T-cell (primary cell): ENCODE measurements at places on chromosomes 6 and 20. TPM values are rescaled to one million over a fixed set of nuclear protein-coding genes. Genes with fewer than 3 reads are reported as not detected.
A peak's percentile ranks its signal among the peaks of the same experiment; 100 is the strongest.

- peaks cover 22% of the 10 kb centered on the region for H3K4me1 ChIP-seq
- no peaks in the 10 kb centered on the region for H3K36me3 ChIP-seq
- H3K4me3 ChIP-seq, result peak overlapping the region; percentile 2
- H3K27ac ChIP-seq, result peak overlapping the region; percentile 81
- peak; percentile 37 for DNase-seq
Observed at GRCh38 chr6:137389150-137389704, 105.0 kb downstream of the OLIG3 start.

LPIN3 gene
- total RNA-seq, result 0.67 TPM

DNA sequence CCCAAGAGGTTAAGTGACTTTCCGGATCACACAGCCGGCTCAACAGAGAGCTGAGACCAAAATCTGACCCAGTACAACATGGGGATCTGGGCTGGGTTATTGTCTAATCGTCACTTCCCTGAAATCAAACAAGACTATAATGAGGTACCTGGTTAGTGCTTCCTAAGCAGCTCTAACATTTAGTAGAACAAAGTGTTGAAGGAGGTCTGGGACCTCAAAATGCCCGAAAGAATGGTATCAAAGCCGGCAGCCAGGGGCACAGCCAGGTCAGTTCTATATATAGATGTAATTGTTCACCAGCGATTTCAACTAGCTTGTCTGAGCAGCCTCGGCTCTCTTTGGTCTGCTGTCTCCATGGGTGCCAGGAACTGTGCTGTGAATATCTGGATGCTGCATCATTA lies 245.5 kb upstream of the ECI2 start:
- no peaks in the 10 kb centered on the region for H3K36me3 ChIP-seq
- H3K4me1 ChIP-seq, result no peaks in the 10 kb centered on the region
- H3K4me3 ChIP-seq, result no peak overlapping the region
- no peaks in the 10 kb centered on the region for H3K27me3 ChIP-seq
- no peak for DNase-seq
- no peak overlapping the region for H3K27ac ChIP-seq

TBC1D32 gene
- 10.3 TPM for total RNA-seq

FHL5 gene
- total RNA-seq, result not detected

DNA sequence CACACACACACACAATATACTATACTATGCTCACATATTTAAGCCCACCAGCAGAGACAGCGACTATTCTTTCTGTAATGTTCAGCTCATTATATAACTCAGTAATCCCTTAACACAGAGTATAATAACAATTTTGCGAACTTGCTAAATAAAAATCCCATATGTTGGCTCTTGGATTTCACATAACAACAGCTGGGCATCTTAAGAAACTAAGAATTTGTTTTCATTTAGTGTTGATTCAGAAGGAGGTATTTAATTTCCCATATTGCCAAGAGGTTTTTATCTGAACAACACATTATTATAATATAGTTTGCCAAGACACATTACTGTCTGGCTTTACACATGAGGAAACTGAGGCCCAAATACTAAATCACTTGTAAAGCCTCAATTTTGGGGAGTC lies 7.4 kb downstream of the ECT2L start:
- no peak overlapping the region for H3K27ac ChIP-seq
- no peak for DNase-seq
- no peaks in the 10 kb centered on the region for H3K4me1 ChIP-seq
- H3K36me3 ChIP-seq, result no peaks in the 10 kb centered on the region
- no peak overlapping the region for H3K4me3 ChIP-seq

GRCh38 chr20:52290569-52290968 lies 99.0 kb upstream of the ZFP64 start:
- no peaks in the 10 kb centered on the region for H3K4me1 ChIP-seq
- H3K27me3 ChIP-seq, result peaks cover 2% of the 10 kb centered on the region
- DNase-seq, result no peak
- no peak overlapping the region for H3K4me3 ChIP-seq

XPO5 gene
- total RNA-seq, result 49.9 TPM

DNA sequence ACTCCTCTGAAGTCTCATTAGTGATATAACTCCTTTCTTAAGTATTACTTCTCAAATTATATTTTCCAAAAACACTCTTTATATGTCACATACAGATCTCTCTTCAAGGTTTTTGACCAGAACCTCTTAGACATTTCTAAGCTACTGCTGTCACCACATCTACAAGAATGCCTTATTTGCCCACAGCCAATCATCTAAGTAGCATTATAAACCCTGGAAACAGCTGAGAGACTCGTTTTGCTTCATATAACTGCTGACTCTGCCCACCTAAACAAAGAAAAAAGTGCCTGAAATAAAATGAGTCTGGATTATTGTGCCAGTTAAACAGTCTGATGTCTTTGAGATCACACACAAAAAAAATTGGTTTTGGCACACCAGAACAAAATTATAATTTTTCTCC lies 165.9 kb downstream of the COL9A1 start:
- no peaks in the 10 kb centered on the region for H3K4me1 ChIP-seq
- no peak overlapping the region for H3K4me3 ChIP-seq
- H3K27me3 ChIP-seq, result no peaks in the 10 kb centered on the region
- H3K36me3 ChIP-seq, result no peaks in the 10 kb centered on the region

HAO1 gene
- not detected for total RNA-seq

FRK gene
- total RNA-seq, result 0.02 TPM

- no peaks in the 10 kb centered on the region for H3K27me3 ChIP-seq
- no peak for DNase-seq
- no peaks in the 10 kb centered on the region for H3K4me1 ChIP-seq
- H3K4me3 ChIP-seq, result no peak overlapping the region
- H3K27ac ChIP-seq, result no peak overlapping the region
Observed at GRCh38 chr6:124434421-124434820, 527.8 kb upstream of the RNF217 start.

DNA sequence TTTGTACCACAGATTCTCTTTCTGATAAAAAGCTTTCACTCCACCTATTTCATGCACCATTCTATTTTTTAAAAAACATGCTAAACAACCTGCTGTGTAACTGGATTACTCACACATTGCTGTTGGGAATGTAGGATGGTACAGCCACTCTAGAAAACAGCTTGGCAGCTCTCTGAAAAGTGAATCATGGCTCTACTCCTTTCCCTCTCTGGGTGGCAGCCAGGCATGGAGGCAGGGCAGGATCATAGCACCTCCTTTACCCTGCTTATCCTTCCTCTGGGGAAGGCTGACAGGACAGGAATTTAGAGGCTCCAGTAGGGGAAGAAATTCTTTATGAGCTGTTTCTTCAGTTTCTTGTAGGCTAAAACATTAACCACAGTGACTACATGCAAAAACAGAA lies 6.7 kb upstream of the VNN2 start:
- no peaks in the 10 kb centered on the region for H3K36me3 ChIP-seq
- peaks cover 12% of the 10 kb centered on the region for H3K4me1 ChIP-seq
- H3K27me3 ChIP-seq, result no peaks in the 10 kb centered on the region
- no peak overlapping the region for H3K27ac ChIP-seq

DNA sequence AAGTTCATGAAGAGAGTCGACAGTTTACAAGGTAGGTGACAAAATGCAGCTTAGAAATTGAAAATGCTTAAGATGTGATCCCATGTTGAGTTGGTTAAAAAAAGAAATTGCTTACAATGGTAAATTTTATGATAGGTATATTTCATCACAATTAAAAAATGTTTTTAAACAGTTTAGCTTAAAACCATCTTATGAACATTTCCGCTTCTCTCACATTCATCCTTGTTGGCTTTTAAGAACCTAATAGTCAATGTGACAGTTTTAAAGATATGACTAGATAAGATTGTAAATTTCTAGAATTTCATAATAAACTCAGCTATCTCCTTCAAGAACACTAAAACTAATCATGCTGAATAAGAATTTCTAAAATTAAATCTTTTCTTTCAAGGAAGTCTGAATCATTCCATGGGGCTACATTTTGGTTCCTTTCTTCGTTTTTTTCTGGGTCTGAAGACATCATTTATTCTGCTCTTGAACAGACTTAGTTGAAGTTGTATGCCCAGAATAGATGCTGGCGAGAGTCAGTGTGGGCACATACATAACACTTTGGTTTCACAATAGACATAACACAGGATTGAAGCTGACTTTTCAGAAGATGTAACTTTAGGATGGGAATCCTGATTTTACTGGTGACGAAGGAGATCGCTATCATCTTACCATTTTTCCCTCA lies 35.9 kb upstream of the LTV1 start:
- no peak overlapping the region for H3K4me3 ChIP-seq
- no peaks in the 10 kb centered on the region for H3K36me3 ChIP-seq
- H3K4me1 ChIP-seq, result no peaks in the 10 kb centered on the region
- H3K27ac ChIP-seq, result no peak overlapping the region
- DNase-seq, result no peak

- H3K27me3 ChIP-seq, result peaks cover 13% of the 10 kb centered on the region
- DNase-seq, result no peak
- no peak overlapping the region for H3K27ac ChIP-seq
- no peaks in the 10 kb centered on the region for H3K4me1 ChIP-seq
- H3K36me3 ChIP-seq, result no peaks in the 10 kb centered on the region
Observed at GRCh38 chr20:57544838-57545564, 15.9 kb upstream of the PCK1 start.

DNA sequence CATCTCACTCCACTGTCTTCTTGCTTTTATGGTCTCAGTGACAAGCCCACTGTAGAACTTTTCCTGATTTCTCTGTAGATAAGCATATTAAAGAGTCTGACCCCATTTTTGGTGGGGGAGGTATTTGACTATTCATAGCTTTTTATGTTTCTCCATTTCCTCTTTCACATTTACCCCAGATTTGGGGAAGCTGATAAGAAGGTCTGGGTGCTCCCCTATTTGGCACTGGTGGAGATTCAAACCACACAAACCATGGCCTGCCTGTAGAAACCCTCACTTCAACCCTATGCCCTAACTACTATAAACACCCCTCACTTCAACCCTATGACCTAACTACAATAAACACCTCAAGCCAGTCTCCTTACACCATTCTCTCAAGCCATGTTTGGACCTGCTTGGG lies 196.2 kb upstream of the SYNDIG1 start:
- H3K27ac ChIP-seq, result no peak overlapping the region
- no peaks in the 10 kb centered on the region for H3K4me1 ChIP-seq
- no peaks in the 10 kb centered on the region for H3K36me3 ChIP-seq
- H3K27me3 ChIP-seq, result no peaks in the 10 kb centered on the region
- no peak for DNase-seq

DNA sequence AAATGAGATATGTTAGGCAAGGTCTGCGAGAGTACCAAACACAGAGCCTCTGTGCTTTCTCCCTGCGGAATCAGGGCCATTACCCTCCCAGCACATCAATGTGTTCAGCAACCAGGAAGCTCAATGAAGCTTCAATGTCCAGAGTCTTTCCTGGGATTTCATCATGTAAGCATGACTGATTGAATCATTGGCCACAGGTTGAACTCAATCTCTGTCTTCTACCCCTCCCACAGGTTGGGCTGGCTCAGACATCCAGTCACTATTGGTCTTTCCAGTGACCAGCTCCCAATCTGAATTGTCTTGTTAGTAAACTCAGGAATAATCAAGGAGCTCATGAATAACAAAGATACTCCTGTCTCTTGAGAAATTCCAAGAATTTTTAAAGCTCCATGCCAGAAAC lies 2.7 kb upstream of the DTD1 start:
- no peak for DNase-seq
- no peak overlapping the region for H3K4me3 ChIP-seq
- H3K36me3 ChIP-seq, result no peaks in the 10 kb centered on the region

TMEM217 gene
- 0.58 TPM for total RNA-seq

DNA sequence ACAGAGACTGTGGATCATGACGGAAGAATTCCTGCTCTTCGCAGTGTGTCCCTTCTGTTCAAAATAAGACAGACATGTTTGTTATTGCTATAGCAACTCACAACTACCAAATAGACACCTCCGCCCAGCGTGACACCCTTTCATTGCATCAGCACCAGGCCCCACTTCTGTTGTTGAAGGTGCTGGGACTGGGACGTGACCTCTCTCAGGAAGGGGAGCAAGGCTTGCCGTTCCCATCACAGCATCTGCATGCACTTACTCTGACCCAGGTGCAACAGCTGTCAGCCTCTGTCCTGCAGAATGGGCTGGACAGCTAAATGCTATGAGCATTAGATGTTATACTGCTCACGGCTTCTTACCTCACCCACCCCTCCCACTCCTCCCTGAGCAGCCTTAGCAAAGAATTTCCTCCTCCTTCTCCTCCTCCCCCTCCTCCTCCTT lies 94.1 kb downstream of the DACT2 start:
- peaks cover 2% of the 10 kb centered on the region for H3K27me3 ChIP-seq
- no peak for DNase-seq
- no peaks in the 10 kb centered on the region for H3K36me3 ChIP-seq
- no peak overlapping the region for H3K4me3 ChIP-seq
- H3K4me1 ChIP-seq, result no peaks in the 10 kb centered on the region
- H3K27ac ChIP-seq, result no peak overlapping the region

GRCh38 chr6:139490482-139490881 lies 116.0 kb upstream of the CITED2 start:
- H3K36me3 ChIP-seq, result no peaks in the 10 kb centered on the region
- H3K27ac ChIP-seq, result no peak overlapping the region
- no peak overlapping the region for H3K4me3 ChIP-seq

DNA sequence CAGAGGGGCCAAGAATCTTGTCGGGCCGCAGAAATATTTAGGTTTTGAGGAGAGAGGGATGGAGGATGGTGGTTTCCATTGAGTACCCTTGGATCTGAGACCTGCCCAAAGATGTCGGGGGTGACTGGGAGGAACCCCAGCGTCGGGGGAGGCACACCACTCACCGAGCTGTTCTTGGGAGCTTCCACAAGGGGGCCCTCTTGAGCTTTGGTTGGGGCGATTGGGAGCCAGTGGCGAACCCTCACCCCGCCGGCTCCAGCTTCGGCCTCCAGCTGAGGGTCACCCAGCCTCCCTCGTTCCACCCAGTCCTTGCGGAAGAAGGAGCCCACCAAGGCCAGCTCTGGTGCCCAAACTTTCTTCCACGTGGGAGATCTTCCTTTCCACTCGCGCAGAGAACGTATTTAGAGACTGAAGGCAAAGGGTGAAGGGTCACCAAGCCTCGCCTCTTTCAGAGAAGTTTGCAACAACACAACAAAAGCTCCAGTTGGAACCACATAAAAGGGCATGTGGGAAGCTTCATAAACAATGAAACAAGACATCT lies 33.6 kb downstream of the APCDD1L start:
- peak; percentile 20 for DNase-seq
- no peaks in the 10 kb centered on the region for H3K4me1 ChIP-seq
- no peaks in the 10 kb centered on the region for H3K36me3 ChIP-seq
- H3K27me3 ChIP-seq, result no peaks in the 10 kb centered on the region

SIRPD gene
- total RNA-seq, result 0.23 TPM

- DNase-seq, result no peak
- H3K27ac ChIP-seq, result no peak overlapping the region
- H3K27me3 ChIP-seq, result peaks cover 6% of the 10 kb centered on the region
- no peaks in the 10 kb centered on the region for H3K36me3 ChIP-seq
- peaks cover 8% of the 10 kb centered on the region for H3K4me1 ChIP-seq
Observed at GRCh38 chr6:57224769-57225515, 2.8 kb upstream of the RAB23 start.

DNA sequence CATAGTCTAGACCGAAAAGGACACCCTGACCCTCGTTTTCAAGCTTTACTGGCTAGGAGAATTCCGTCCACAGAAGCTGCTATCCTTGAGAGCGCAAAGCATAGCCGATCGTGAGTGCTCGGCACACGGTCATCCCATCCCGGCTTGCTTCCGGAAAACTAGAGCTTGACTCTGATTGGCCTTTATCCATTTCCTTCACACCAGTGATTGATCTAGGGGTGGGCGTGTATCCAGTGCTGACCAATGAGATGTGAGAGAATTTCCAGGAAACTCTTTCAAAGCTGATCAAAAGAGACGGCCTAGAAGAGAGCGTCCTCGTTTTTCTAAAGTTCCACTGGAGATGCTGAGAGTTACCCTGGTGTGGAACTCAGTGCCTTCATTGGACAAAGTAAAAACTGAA lies 41.0 kb upstream of the NFATC2 start:
- DNase-seq, result no peak
- no peaks in the 10 kb centered on the region for H3K4me1 ChIP-seq
- H3K27me3 ChIP-seq, result no peaks in the 10 kb centered on the region
- no peaks in the 10 kb centered on the region for H3K36me3 ChIP-seq
- no peak overlapping the region for H3K4me3 ChIP-seq
- no peak overlapping the region for H3K27ac ChIP-seq
